C1 segment of cervical spinal cord (tissue), 14 donors: ENCODE measurements at places on chromosomes 5 and 9.

GRCh38 chr5:83632874-83633273 is 87.8 kb downstream of the HAPLN1 start:
- DNase-seq: no peak

DNA sequence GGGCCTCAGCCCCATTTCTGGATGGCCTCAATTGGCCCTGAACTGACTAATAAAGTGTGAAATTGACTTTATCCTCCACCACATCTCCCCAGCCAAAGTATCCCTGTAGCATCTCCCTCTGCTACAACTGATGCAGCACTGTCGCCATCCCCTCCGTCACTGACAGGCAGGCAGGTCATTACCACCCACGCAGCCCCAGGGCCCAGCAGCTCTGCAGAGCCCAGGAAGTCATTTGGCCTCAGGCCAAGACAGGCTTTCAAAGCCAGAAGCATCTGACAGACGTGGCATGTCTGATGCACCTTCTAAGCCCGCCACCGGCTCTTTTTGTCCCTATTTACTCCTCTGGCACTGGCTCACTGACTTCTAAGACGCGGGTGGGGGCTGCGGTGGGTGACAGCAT is 65.3 kb downstream of the ARHGEF37 start:
- no peak for DNase-seq

- no peak for DNase-seq
Measured at GRCh38 chr5:62909326-62909725, 330.7 kb downstream of the LRRC70 start.

DNA sequence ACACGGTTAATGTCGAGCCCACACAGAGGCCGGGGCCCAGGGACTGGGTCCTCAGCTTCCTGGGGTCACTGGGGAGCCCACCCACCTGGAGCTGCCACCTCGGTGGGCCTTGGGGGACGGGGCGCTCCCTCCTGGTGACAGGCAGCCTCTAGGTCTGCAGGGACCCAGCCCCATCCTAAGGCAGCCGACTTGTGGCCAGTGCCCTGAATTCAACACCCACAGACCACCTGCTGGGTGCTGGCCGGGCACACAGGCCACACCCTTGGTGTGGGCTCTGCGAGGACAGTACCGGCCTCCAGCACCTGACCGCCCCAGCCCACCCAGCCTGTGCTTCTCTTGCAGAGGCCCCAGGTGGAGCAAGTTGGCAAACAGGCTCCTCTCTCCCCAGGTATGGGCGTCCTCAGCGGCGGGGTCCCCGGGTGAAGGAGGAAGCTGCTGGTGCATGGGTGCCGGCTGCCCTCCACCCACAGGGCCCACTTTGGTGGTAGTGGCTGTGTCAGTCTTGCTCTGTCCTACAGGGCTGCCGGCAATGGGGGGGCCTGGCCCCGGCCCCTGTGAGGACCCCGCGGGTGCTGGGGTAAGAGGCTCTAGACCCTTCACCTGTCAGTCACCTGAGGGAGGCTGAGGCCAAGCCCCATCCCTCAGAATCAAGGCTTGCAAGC is 8.3 kb downstream of the ENTPD8 start:
- no peak for DNase-seq

GRCh38 chr5:36156619-36157018 is 4.7 kb downstream of the SKP2 start:
- no peak for DNase-seq
